EH (cell line): ENCODE measurements at places on chromosomes 11 and 22.
A peak's percentile ranks its signal among the peaks of the same experiment; 100 is the strongest.

DNA sequence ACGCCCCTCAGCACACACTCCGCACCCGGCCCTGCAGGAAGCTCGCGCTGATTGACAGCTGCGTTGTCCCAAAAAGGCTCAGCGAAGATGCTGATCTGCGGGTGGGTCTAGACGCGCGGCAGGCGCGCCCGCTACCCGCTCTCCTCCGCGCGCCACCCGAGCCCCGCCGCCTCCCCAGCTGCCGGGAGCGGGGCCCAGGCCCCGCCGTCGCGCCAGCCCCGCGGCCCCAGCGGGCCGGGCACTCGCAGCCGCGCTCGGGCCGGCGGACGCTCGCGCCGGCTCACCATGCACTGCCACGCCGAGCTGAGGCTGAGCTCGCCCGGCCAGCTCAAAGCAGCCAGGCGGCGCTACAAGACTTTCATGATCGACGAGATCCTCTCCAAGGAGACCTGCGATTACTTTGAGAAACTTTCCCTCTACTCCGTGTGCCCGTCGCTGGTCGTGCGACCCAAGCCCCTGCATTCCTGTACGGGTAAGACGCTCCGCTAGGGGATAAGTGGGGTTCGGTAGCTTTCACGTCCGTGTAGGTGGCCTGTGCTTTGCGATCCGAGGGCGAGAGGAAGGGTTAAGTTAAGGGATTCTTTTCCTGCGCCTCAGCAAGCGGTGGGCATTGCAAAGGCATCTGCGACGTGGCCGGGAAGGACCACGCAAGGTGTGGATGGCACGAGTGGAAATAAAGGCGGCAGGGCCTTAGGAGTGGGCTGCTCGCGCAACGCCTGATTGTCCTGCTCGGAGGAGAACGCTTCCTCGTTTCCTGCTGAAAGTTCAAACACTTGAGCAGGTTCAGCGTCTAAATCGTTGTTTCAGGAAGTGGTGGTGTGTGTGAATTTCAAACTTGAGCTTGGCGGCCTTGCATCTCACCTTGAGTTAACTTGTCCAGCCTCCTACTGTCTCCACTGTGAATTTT is at the start of gene BARX2:
BARX2 (plus strand) TSS at position 98 of the 907 bp plus-strand sequence; CDS start at position 286, 188 bp downstream.
- DNase-seq = peak; percentile 60

- DNase-seq = no peak
These were observed 101.4 kb downstream of the MRTFA start for GRCh38 chr22:40535189-40535512.

- peak; percentile 88 for DNase-seq
These were observed at the start of gene SELENOO for GRCh38 chr22:50200461-50201190. TSS of gene SELENOO (plus strand) at chr22:50201011. CDS start at chr22:50201037, 26 bp downstream.

- DNase-seq = no peak
These were observed 406.3 kb downstream of the ETS1 start for GRCh38 chr11:128181088-128181480.

- DNase-seq = peak; percentile 23
These were observed 56.6 kb upstream of the UBASH3B start for GRCh38 chr11:122598971-122599370.

DNA sequence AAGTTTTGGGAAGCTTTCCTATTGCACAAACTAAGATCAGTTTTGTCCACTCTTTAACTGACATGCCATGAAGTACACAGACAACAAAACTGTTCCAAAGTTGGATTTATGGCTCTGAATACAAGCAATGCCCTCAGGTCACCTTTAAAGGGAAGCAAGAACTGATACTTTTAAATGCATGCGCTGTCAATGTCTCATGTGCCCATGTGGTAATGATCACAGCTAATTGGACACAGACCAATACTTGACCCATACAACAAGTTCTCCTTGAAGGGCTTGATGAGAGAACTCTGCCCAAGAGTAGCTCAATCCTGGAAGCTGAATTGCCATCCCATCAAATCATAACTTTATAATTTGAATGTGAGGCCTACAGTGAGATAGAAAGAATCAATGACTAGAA is 624.9 kb downstream of the ETS1 start:
- DNase-seq = peak; percentile 6

GRCh38 chr11:6638429-6638828 is 17.2 kb downstream of the DCHS1 start:
- DNase-seq = peak; percentile 6

- DNase-seq = no peak
These were observed 202.7 kb upstream of the MPPED2 start for GRCh38 chr11:30788849-30789248.

- DNase-seq = no peak
These were observed 62.8 kb upstream of the PRDM11 start for GRCh38 chr11:45083544-45084087.

DNA sequence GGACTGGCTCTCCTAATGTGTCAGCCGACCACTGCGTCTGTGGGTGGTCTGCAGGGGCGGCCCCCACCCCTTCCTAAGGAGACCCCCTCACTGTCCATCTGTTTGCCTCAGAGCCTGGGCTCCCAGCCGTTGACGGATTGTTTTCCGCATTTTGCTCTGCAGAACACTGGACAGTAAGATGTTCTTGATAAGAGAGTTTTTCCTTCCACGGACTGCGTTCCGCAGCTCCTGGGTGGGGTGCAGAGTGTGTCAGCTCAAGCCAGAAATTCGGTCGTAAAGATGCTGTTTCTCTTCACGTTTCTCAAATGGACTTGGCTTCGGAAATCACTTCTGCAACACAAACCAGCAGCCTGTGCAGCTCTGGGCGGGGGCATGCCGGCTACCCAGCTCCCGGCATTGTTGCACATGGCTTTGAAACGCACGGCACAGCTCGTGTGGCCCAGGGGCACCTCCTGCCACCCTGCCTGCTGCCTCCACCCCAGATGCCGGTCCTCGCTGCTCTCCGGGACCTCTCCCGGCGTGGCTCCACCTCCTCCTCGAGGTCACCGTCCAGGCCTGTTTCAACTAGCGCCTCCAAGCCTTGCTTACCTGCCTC is 2.9 kb upstream of the MRGPRG start:
- no peak for DNase-seq

DNA sequence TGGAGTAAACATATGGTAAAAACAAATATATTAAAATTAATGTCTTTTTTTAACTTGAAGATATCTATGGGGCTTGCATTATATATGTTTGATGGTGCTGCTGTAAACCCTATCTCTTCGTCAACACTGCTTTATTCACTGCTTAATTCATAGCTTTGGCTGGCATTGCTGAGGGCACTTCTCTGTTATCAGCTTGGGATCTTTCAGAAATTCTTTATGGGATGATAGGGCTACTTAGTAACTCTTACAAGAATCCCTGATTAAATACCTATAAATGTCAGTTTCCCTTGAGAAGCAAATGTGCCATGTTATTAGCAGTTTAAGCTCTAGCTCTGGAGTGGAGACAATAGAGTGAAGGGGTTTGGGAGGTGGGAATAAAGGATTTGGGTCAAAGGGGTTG is 112.3 kb downstream of the SWAP70 start:
- DNase-seq = no peak

GRCh38 chr11:110928391-110928790 is 216.2 kb upstream of the ARHGAP20 start:
- no peak for DNase-seq
